ENCODE measurements at places on chromosomes 2 and 18.

- DNase-seq = no peak
Measured at GRCh38 chr2:200021449-200022114, 66.2 kb downstream of the MAIP1 start.

- no peak for DNase-seq
Measured at GRCh38 chr18:45667056-45667736, 51.9 kb downstream of the SLC14A2 start.

DNA sequence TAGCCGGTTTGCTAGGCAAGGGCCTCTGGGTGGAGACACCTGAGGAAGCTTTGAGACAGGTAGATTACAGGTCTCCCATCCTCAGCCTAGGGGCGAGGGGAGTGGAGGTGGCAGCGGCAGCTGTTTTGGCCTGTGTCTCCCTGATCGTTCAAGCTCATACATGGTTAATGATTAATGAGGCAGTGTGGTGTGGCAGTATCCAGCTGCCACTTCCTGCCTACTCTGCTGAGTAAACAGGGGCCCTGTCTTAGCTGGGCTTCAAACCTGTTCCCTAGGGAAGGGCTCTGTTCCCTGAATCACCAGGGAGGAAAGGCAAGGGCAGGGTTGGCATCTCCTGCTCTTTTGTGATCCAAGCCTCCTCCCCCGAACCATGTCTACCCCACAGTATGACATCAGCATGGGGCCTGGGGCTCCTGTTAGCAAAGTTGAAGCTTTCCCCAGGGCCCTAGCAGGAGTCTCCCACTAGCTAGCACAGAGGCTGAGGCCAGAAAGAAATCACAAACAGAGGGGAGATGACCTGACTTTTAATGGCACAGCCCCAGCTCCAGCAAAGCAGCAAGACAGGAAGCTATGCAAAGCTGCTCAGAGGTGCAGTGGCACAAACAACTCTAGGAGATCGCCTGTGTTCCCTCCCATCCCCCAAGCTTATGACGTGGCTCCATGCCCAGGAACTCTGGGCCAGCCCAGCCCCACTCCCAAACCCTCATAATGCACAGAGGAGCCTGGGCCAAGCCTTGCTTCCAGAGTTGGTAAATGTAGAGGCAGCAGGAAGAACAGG is 3.7 kb upstream of the TUBA4B start:
- no peak for DNase-seq

- no peak for DNase-seq
Measured at GRCh38 chr18:76857476-76857875, 35.1 kb downstream of the ZNF236 start.

- no peak for DNase-seq
Measured at GRCh38 chr2:105384216-105384615, 14.6 kb downstream of the FHL2 start.

DNA sequence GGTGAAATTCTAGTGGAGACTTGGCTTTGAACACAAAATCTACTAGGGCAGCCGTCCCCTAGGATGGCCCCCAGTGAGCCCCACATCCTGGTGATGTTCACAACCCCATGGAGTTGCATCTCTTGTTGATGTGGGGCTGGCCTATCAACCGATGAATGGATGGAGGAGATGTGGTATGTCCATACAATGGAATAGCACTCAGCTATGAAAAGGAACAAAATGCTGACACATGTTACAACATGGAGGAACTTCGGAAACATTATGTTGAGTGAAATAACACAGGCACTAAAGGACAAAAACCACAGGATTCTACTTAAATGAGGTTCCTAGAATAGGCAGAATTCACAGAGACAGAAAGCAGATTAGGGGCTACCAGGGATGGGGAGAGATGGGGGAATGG is 80.1 kb upstream of the ASAP2 start:
- no peak for DNase-seq

DNA sequence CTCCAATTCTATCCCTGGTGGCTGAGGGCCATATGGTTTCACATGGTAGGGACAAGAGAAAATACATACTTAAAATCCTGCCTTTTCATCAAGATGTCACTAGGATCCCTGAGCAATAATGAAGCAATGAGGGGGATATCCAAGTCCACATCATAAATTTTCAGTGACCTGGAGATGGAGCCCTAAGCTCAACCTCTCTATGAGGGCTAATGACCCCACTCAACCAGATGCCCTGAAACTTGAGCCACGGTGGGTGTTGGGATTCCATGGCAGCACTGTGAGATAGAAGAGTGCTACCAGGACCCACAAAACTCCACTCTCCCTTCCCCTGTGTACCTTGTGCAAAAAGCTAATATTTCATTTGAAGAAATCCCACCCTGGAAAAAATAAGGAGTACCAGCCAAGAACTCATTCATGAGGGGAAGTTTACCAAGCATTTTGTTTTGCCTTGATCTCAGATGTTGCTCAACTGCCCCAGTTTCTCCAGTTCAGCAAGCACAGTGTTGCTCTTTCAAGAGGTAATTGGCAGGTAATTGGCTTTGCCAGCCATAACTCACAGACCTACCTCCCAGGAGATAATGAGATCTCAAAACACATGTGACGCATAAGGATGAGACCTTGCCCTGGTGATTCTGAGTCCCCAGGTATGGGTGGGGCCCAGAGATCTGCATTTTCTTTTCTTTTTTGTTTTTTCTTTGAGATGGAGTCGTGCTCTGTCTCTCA is 51.0 kb upstream of the TTC39C start:
- DNase-seq = no peak

DNA sequence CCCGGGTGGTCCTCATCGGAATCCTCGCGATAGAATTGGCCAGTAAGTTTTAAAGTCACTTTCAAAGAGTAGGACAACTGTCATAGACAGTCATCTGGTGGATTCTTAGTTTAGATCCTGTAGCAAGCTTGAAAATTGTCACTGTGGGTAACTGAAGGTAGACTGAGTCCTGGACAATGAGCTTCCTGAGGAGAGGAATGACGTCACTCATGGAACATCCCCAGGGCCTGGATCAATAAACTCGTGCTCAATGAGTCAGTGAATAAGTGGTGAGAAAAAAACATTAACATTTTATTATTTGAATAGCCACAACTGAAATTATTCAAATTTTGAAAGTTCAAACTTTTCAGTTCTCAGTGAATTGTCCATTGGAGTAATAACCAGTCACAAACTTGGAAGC is 101.4 kb upstream of the CXCR4 start:
- no peak for DNase-seq

GRCh38 chr18:23200756-23201155 is 65.5 kb downstream of the CABLES1 start:
- DNase-seq = no peak

DNA sequence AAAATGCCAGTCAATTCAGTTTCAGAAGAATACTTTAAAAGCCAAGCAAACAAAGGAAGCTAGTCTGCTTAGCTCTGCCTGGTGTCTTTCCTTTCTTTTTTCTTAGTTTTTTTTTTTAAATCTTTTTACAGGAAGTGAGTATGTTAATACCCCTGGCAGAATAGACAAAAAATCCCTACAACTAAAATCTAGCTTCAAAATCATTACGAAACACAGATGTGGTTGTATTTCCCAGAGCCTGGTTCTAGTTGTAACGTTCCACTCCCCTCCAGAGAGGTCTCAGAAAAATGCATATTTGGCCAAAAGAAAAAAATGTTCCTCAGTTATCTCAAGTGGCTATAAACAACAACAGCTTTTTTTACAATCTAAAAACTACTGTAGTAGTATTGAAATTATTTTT is 202.1 kb upstream of the RND3 start:
- DNase-seq = no peak
